ENCODE measurements at places on chromosomes 13 and 19.
A peak's percentile ranks its signal among the peaks of the same experiment; 100 is the strongest.

- DNase-seq, result no peak
Observed at GRCh38 chr19:14004619-14005348, 1.3 kb downstream of the RFX1 start.

DNA sequence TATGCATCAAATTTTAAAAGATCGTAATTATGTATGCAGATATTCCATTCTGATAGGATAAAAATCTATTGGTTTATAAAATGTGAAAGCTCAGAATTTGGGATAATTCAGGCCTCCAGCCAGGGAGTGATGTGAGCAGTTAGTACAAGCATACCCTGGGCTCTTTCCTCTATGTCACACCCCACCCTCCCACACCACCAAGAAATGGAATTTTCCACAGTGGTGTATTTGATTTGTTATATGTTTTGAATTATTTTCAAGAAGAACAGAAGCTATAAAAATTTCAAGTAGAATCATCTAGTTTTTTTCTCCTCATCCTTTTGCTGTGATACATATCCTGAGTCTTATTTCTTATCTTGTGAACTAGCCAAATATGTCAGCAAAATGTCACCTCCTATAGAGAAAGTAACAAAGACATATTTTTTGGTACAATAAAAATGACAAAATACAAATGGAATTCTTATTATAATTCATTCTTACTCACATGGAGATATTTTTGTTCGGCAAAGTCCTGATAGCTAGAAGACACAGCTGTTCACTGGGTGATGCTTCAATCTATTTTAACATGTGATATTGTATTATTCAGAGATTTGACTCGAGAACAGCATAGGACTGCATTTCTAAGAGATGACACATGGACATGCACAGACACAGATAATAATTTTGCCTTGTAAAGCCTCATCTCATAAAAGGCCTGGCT lies 61.2 kb upstream of the FRY start:
- no peak for DNase-seq

- no peak for DNase-seq
Observed at GRCh38 chr19:33506498-33506897, 15.1 kb downstream of the PEPD start.

DNA sequence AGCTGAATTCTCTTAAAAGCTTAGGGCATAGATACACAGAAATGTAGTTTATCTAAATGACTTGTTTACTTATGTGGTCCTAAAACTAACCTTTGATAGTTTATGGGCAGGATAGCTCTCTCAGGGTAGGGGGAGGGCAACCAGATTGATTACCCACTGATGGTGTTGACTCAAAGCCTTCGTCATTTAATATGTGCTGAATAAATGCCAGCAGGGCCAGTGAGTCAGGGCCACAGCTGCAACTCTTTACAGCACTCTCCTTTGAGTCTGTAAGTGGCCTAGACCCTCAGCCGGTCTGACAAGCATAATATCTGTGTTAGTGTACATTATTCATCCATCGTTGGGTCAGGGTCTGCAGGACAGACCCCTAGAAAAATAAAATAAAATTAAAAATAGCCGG lies 128.5 kb downstream of the ZNF675 start:
- no peak for DNase-seq

- DNase-seq, result no peak
Observed at GRCh38 chr13:28991764-28992163, 171.6 kb downstream of the MTUS2 start.

GRCh38 chr13:49927755-49928154 lies 8.4 kb downstream of the SPRYD7 start:
- no peak for DNase-seq

DNA sequence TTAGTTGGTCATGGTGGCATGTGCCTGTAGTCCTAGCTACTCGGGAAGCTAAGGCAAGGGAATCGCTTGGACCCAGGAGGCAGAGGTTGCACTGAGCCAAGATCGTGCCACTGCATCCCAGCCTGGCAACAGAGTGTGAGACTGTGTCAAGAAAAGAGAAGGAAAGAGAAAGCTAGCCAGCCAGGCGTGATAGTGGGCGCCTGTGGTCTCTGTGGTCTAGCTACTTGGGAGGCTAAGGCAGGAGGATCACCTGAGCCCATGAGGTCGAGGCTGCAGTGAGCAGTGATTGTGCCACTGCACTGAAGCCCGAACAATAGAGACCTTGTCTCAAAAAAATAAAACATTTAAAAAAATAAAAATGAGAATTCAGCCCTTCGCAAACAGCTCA lies 33.3 kb downstream of the TIMM13 start:
- DNase-seq, result no peak

DNA sequence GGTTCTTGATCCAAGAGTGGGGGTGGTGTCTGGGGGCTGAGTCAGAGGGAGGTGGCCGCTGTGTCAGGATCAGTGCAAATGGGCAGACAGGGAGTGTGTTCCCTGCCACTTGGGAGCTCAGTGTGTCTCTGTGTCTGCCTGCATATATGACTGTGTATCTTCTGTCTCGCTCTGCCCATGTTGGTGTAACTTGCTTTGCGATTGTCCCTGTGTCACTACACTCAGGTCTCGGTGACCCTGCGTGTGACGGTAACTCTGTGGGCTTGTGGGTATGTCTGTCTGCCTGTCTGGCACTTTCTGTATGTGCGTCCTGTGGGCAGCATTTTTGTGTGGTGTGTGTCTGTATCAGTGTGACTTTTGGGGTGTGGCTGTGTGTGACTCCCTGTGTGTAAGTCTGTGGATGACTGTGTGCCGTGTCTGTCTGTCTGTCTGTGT lies 8.2 kb upstream of the ERFL start:
- peak; percentile 55 for DNase-seq

All from activated T-cell treated with anti-CD3 and anti-CD28 coated beads, Interleukin-2, amount 50 U/mL, for 72 hours (primary cell).